ENCODE measurements at places on chromosomes 2 and 18.

- no peak for DNase-seq
Measured at GRCh38 chr2:42128721-42129486, 40.2 kb upstream of the EML4 start.

DNA sequence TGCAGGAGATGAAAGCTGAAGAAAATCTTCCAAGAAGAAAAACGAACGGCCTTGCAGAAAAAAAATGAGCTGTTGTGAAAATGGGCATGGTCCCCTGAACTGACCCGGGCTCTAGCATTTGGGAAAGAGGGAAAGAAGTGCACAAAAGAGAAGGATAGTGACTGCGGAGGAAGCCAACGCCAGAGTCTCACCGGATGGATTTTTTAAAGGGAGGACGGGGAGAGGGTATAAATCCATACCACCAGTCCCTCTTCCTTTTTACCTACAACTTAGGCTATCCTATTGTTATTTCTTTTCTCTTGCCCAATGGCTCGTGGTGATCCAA, 601 bp downstream of the WDR35 start:
- no peak for DNase-seq

GRCh38 chr2:232871418-232871834, 1.4 kb downstream of the SNORC start:
- no peak for DNase-seq

GRCh38 chr2:96111257-96111640, 5.1 kb downstream of the ADRA2B start:
- no peak for DNase-seq

DNA sequence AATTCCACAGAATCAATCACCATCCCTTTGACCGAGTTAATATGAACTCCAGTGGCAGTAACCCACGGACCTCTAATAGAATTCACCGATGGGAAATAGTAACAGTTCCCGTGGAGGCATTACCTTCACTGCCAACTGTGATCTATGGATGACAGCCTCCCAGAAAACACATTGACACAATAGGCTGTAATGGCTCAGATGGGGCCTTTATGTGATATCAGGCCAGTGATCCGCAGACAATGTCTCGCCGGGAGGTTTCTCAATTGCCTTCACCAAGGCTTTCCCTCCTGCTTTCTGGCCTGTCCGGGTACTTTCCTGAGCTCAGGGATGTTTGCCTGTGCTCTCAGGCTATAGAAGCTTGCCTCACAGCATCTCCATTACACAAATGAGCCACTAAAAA, 34.4 kb upstream of the KLF7 start:
- no peak for DNase-seq

GRCh38 chr2:112636605-112637288, 9.0 kb upstream of the SLC20A1 start:
- DNase-seq = no peak

GRCh38 chr2:219907011-219907365, 279.6 kb downstream of the SLC4A3 start:
- DNase-seq = no peak

All from brain pericyte (primary cell).